ENCODE measurements at places on chromosomes 12 and 14.
A peak's percentile ranks its signal among the peaks of the same experiment; 100 is the strongest.

DNA sequence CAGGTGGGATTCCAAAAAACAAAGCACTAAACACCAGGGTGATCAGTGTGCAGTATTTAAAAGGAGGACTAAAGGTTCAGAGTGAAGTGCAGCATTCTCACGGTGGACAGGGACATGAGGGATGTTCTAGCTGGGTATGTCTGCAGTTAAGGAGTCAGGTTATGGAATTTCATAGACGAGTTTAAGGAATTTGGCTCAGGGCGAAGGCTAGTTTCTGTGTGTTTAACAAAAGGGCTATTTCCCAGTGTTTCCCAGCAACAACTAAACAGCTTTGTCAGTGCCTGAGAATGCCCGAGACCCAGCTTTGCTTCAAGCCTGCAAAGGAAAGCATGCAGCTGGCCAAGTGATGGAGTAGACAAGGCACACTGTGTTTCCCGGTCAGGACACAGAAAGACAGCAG, 7.0 kb downstream of the KRT1 start:
- no peak for DNase-seq

- no peak for DNase-seq
These were observed 5.4 kb downstream of the KCNH5 start for GRCh38 chr14:63039866-63040265.

GRCh38 chr12:116266631-116267349, 10.7 kb downstream of the MED13L start:
- DNase-seq = no peak

DNA sequence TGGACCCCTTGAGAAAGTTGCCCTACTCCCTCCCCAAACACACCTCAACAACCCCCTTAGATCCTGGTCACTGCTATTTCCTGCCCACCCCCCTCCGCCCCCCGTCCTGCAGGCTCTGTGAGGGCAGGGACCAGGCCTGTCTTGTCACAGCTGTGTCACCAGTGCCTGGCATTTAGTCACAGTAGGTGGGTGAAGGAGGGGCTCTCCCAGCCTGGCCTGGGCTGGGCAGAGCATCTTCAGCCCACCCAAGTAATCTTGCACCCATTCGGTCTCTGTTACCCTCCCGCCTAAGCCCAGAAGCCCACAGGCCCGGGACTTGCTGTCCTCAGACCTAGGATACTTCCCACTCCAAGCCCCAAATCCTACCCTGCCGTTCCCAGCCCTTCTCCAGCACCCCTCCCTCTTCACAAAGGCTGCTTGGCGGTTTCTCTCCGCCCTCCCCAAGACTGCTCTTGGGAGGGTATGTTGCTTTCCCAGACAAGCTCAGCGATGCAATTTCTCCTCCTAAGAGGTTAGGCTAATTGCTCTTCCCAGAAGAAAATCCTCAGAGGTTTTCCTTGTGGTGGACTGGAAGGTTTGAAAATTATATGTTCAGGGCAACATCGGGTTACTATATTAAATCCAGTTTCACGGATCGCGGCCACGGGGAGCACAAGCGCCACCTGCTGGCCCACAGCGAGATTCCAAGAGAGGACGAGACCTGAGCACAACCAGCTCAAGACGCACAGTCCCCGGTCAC, 50.8 kb upstream of the ZFP36L1 start:
- peak; percentile 89 for DNase-seq

DNA sequence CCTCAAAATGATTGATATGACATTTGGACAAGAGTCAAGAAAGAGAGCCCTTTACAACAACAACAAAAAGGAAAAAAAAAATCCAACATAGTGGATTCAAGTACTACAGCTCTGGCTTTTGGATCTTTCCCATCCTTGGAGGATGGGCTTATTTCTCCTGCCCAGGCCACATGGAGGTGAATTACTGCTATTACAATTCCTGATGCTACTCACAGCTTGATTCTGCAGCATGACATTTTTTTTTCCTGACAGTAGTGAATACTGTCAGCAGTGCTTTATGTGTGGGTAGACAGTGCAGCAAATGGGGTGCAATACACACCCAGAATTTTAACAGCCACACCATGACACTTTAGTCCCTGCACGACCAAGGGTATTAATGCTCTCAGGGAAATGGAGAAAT, 42.5 kb upstream of the HSP90B1 start:
- DNase-seq = no peak

- DNase-seq = no peak
These were observed 1028.9 kb upstream of the TMEM132C start for GRCh38 chr12:127238107-127238506.

DNA sequence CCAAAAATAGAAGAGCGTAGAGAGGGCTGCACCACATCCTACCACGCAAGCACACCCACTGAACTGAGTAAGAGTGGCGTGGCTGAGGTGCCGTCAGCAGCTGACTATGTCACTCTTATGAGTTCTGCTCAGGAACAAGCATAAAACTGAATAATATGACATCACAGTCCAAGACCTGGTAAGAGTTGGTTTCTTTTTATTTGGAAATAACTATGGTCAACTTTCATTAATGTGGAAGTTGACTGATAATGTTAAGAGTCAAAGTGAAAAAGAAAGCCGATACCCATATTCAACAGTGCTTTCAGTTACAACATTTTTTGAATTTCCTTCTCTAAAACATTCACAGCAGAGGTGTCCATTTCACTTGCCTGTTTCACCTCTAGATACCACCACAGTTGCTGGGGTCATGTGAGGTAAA, 44.6 kb downstream of the GNS start:
- no peak for DNase-seq

GRCh38 chr12:114030451-114030850, 64.3 kb upstream of the RBM19 start:
- no peak for DNase-seq

DNA sequence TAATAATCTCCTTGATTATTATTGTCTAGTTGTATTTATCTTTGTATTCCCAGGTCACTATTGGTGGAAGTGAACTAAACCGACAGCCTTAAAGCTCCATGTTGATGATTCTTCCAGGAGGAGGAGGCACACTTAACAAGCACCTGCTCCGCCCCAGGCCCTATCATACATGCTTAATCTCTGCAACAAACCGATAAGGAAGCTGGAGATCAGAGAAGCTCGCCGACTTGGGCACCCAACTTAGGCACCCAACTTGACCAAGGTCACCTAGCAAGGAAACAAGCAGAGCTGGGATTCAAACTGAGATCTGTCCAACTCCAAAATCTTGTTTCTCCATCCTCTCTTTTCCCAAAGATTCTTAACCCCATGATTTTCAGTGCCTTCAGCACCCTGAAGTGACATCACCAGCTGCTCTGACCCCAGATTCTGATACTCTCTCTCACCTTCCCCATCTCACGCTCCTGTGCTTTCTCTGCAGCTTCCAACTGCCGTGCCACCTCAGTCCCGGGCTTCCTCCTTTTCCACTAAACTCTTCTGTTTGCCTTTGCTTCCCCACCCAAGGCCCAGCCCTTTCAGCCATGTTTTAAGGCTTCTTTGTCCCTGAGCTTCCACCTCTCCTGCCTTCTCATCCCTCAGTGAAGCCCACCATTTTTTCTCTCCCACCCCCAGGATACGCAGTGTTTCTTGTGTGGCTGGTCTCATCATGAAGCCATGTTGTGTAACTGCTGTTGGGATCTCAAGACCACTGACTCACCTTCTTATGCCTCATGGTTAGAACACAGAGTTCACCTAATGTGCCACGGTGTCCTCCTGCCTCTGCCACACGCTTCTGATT, 6.6 kb upstream of the KRT18 start:
- DNase-seq = no peak

DNA sequence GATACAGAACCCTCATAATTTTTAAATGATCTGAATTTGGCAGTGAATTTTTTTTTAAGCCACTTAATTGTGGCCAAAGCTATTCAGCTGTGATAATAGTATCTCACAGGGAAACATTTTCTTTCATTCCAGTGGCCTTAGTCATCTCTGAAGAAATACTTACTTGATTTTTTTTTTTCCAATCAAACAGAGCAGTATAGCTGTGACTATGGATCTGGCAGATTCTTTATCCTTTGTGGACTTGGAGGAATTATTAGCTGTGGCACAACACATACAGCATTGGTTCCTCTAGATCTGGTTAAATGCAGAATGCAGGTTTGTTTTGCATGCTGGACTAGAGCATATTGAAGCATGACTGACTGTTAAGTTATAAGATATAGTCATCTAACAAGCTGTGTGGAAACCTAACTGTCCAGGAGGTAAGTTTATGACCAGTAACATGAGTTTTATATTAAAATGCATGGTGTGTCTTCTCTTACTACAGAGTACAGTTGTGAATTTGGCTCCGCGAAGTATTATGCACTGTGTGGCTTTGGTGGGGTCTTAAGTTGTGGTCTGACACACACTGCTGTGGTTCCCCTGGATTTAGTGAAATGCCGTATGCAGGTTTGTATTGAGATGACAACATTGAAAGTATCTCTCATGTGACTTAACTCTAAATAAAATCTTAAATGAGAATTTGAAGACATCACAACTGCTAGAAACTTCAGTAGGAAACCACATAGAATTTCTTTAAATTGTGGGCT, 1.9 kb downstream of the SLC25A3 start:
- no peak for DNase-seq

DNA sequence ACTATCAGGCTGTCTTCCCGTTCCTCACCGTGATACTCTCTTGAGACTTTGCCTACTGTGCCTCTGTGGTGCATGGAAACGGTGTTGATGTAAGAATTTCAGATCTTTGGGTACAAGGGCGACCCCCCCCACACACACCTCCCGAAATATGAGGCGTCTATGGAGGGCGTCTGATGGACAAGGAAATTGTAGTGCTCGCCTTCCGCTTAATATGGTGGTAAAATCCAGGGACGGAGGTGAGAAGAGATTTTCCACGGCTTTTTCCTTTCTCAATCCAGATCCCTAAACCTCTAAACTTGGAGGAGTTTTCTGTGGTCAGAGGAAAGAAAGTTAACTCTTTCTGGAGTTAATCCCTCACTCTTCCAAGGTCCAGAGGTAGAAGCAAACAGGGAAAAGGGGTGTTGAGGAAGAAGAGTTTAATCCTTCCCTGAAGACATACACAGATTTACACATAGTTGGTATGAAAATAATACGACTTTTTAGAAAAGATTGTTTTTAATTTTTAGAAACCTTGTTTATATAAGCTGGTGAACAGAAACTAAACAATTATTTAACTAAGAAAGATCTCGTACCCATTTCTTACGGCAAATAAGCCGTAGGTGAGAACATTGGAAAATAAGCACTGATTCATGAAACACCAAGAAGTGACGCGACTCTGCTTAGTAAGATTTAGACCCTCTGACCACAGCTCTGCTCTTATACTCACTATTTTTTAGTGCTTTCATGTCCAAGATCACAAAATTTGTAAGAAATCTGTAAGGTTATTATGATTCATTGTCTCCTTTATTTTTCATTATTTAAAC, 23.1 kb upstream of the RNASE12 start:
- no peak for DNase-seq

GRCh38 chr14:75331471-75331870, 52.8 kb downstream of the FOS start:
- no peak for DNase-seq

DNA sequence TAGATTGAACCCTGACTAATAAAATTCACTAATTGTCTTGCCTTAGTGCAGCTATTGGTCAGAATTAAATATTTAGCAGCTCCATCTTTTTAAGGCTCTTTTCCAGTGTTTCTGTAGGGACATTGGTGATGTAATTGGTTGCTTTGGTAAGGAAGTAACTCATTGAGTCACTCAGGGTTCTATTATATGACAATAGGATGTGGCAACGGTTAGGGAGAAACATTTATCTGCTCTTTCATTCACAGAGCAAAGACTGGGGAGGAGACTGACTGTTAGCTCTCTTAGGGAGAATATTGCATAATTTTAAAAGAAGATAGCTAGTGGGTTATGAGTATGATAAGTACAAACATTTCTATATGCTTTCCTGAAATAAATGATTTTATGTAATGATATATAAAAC, 616.5 kb downstream of the TRHDE start:
- no peak for DNase-seq

GRCh38 chr12:89461649-89462612, 62.7 kb downstream of the GALNT4 start:
- DNase-seq = no peak

GRCh38 chr12:92784356-92784755, 81.6 kb downstream of the PLEKHG7 start:
- no peak for DNase-seq

DNA sequence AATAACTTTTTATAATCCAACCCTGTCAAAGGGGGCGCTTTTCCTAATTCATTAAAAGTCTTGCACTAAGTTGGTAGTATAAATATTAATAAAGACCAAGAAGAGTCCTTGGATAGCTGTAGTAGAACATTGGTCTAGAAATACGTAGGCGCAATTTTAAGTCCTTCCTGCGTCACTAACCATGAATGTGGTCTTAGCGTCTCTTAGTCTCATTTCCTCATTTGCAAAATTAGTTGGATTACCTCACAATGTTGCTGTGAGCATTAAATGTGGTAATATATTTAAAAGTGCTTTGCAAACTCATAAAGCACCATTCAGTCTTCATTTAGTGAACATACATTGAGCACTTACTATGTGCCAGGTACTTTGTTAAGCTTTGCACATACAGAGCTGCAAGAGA, 149.7 kb downstream of the AEBP2 start:
- no peak for DNase-seq

- no peak for DNase-seq
These were observed 135.3 kb downstream of the SMOC1 start for GRCh38 chr14:70014406-70015095.

GRCh38 chr14:75005357-75005756, 2.6 kb downstream of the EIF2B2 start:
- no peak for DNase-seq

GRCh38 chr14:57930241-57930975, 64.5 kb upstream of the SLC35F4 start:
- DNase-seq = no peak

DNA sequence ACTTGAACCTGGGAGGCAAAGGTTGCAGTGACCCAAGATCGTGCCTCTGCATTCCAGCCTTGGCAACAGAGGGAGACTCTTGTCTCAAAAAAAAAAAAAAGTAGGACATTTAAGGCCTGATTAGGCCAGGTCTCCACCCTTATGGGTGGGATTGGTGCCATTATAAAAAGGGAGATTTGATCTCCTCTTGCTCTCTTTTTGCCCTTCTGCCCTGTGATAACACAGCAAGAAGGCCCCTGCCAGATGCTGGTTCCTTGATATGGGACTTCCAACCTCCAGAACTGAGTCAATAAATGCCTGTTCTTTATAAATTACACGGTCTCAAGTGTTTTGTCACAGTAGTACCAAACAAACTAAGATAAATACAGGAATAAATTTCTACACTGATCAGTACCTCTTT, 81.0 kb downstream of the C2CD5 start:
- no peak for DNase-seq
